Stimulated activated CD8-positive, alpha-beta memory T cell treated with anti-CD3 and anti-CD28 coated beads, Interleukin-4, amount 100 ng/mL, for 24 hours (primary cell): ENCODE measurements at places on chromosomes 4 and X.

GRCh38 chrX:134244043-134244442 is 7.1 kb downstream of the CCDC160 start:
- no peak for DNase-seq

- no peak for DNase-seq
These were observed 286.6 kb downstream of the PPP1R2C start for GRCh38 chrX:42491137-42491907.

DNA sequence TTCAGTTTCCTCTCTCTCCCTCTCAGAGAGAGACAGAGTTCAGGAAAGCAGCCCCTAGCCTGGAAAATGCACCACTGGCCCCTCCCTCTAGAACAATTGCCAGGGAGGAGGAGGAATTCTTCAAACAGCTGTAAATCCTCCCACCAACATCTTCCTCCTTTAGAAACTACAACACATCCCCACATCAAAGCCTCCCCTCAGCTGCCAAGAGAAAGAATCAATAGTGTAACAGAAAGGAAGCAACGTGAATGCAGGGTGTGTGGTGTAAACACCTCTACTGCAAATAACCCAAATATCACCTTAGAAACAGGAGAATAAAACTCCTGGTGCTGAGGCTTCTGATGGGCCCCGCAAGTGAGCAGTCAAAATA is 249.9 kb upstream of the GATB start:
- DNase-seq, result no peak

DNA sequence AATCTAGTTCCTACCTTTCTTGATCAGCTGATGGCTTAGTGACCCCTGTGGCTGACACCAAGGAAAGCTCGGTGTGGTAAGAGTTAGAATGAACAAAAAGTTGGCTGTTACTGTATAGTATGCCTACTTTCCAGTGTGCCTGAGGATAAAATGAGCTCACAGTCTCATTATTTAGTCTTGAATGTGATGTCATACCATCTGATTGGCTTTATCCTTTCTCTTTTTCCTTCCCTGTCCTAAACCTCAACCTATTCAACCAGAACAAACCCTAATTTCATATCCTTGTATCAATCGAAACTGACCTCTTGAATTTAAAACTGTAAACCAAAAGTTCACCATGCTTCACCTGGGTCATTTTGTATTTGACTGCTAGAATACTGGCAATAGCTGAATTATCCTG is 156.4 kb downstream of the PPARGC1A start:
- DNase-seq, result no peak

- DNase-seq, result no peak
These were observed 66.7 kb upstream of the EOLA2 start for GRCh38 chrX:150005027-150005426.

GRCh38 chrX:1205681-1206611 is 6.5 kb downstream of the CRLF2 start:
- DNase-seq, result no peak

DNA sequence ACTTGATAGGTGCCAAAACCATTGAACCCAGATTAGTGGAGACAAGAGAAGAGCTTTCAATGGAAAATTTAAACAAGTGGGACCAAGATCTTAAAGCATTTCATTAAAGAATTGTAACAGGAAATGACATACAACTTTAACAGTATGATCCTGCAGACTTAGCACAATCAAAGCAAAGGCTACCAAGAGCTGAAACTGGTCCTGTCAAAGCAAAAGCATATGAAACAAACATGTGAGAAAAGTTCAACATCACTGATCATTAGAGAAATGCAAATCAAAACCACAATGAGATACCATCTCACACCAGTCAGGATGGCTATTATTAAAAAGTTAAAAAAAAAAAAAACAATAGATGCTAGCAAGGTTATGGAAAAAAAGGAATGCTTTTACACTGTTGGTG is 425.6 kb downstream of the IL1RAPL1 start:
- DNase-seq, result no peak

DNA sequence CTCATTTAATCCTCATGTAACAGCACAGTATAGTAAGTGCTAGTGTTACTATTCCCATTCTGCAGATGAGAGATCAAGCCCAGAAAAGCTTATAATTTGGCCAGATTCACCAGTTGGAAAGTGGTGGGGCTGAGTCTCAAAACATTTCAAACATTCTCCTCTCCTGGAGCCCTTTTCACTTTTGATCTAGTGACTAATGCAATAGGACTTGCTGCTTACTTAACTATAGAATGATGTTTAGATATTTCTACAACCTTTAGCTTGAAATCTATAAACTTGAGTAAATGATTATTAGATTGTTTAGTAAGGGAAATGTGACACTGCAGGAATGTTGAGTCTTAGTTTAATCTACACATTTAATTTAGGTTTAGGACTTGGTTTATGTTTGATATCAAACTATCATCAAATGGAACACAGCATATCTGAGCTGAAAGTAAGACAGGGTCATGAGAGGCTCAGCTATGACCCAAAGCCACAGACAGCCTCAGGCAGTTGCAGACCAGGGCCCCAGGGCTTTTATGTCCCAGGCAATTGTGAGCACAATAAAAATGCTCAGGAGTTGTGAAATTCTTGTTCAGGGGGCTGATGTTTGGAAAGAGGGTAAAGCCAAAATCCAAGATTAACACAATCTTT is 199.5 kb upstream of the HS3ST1 start:
- DNase-seq, result no peak

GRCh38 chr4:166198041-166198440 is 325.0 kb downstream of the TLL1 start:
- DNase-seq, result no peak

DNA sequence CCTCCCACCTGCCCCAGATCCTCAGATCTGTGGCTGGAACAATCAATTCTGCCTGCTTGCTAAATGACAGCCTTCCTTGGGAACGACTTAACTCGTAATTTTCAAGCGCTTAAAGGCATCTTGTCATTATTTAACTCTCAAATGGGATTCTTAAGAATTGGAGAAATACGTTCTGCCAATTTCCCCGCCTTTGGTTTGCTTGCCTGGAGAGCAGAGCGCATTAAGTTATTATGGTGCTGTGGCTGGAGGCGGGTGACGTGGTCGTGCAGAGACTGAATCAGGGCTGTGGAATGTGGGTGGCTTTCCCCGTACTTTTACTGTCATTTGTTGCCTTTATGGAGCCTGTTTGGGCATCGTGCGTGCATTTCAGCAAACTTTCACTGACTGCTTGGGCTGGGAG is 78.9 kb upstream of the PSAPL1 start:
- DNase-seq, result no peak

- DNase-seq, result no peak
These were observed 322.8 kb upstream of the PPARGC1A start for GRCh38 chr4:24212642-24213041.

GRCh38 chrX:10242026-10242425 is 85.3 kb downstream of the CLCN4 start:
- DNase-seq, result no peak
